NCI-H524 (cell line): ENCODE measurements at places on chromosomes 2 and 18.

DNA sequence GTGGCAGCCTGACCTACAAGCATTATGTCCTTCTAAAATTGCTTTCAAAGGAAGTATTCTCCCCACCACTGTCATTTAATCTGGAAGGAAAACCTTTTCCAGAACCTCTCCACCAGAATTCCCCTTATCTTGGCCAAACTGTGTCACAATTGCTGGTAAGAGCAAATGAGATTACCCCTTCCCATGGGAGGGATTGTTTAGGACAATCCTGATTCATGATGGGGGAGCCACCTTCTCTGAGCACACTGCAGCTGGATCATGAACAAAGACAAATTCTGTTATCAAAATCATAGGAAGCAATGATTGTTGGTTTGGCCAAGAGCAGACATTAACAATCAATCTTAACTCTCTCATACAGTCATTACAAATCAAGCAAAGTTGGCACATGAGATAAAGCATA lies 18.1 kb upstream of the ATOH8 start:
- no peak for DNase-seq

DNA sequence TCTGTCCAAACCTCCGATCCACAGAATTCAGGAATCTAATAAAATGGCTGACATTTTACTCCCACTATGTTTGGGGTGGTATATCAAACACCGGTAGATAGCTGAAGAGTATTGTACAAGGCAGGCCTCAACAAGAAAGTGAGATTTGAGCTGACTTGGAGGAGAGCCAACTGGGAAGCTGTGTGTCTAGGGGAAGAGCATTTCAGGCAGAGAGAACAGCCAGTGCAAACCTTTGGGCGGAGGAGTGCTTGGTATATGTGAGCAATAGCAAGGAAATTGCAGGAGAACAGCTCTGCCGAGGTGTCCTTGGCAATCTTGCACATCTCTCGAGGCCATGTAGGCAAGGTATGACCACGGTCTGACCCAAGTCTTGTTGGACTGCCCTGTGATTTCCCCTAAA lies 1.8 kb upstream of the MERTK start:
- DNase-seq = peak; percentile 15

DNA sequence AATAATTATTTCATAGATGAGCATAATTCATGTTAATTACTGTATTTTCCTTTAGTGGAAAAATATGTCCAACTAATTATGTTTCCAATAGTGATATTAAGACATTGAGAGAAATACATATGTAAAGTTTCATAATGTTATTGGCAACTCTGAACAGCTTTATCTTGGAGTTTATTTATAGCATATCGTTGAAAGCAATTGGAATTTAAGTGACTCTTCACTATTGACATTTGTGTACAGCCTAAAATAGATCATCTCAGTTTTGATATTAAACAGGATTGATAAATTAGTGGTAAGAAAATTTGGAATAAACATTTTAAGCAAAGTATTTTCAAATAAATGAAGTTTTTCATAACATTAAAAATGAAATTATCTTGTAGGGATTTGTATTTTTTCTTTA lies 79.7 kb downstream of the EML4 start:
- no peak for DNase-seq

DNA sequence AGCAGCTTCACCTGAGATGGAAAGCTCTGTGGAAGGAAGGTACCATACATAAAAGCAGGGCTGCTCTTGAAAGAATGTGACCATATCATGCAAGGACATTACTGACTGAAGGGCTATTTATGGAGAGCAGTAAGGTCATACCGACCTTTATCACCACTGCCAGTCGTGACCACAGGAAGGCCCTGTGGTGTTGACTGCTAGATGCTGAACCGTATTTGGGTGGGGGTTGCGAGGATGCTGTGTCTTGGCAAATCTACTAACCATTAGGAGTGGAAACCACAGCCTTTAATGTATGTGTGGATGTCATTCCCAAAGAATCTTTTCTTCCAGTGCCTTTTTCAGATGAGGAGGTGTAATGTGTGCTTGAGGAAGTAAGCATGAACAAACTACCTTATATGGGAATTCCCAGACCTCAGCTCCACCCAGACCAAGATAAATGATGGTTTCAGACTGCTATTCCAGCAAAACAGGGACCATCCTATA lies 60.8 kb downstream of the LIMS1 start:
- DNase-seq = no peak

GRCh38 chr2:101734505-101735165 lies 37.1 kb downstream of the MAP4K4 start:
- DNase-seq = no peak

- DNase-seq = no peak
These were observed 355.8 kb downstream of the ARL6IP6 start for GRCh38 chr2:153074207-153074606.

GRCh38 chr2:11642972-11643371 lies 27.0 kb downstream of the NTSR2 start:
- no peak for DNase-seq

DNA sequence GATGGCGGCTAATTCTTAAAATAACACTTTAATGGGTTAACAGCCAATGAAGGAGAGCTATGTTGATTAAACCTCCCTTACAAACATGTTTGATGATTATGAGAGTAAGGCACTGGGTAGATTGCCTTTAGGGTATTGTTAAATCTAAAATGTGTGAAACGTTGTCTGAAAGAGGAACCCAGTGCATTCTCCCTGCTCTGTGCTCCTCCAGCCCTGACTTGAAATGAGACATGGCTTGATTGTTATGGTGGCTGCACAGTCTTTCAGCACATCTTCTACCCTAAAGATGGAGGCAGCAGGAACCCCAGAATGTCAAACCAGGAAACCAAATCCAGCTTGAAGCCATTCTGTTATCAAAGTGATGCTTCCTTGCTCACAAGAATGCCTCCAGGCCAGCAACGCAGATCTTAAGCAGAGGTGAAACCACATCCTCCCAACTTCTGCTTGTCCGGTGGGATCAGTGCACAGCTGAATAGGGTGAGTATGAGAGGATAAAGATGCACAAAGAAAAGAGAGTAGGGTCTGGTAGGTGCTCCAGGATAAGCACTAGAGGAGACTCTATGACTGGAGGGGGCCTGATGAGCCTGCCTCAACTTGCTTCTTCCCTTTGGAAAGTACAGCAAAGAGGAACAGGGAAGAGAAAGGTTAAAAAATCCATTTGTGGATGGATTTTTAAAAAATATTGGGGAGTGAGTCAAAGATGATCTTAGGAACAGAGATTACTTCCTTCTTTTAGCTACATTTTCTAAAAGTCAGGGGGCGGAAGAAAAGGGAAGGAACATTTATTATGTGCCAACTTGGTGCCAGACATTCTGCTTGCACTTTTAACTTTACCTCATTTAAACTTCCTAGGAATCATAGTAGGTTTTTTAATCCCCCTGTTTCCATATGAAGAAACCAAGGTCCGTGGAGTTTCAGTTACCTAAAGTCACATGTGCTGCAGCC lies 523.0 kb downstream of the TXNL1 start:
- no peak for DNase-seq

DNA sequence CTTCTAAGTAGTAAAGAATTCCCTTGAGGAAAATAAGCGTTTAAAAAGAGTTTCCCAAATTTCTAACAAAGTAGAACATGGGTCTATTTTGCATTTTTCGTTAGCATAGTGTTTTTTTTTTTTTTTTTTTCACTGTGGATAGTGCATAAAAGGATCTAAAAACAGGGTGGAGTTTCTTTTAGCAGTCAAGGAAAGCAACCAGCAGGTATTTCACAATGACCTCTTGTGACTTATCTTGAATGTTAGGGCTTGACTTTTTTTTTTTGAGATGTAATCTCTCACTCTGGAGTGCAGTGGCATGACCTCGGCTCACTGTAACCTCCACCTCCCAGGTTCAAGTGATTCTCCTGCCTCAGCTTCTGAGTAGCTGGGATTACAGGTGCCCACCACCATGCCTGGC lies 14.9 kb upstream of the DGKD start:
- no peak for DNase-seq

DNA sequence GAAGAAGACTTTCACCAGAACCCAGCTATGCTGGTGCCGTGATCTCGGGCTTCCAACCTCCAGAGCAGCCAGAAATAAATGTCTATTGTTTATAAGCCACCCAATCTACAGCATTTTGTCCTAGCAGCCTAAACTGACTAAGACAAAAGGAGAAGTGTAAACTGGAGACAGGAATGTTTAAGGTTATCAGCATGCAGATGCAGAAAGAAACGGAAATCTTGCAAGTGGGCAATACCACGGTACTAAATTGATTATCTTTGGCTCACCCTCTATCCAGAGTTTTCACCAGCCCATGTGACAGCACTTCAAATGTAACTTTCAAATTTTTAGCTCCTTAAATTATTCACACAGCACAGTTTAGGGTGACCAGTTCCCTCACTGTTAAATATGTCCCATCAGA lies 5.7 kb upstream of the CAPN14 start:
- no peak for DNase-seq

- DNase-seq = no peak
These were observed 418.0 kb downstream of the THSD7B start for GRCh38 chr2:137183206-137183898.

GRCh38 chr2:26344581-26345282 lies 1.2 kb upstream of the SELENOI start:
- no peak for DNase-seq

DNA sequence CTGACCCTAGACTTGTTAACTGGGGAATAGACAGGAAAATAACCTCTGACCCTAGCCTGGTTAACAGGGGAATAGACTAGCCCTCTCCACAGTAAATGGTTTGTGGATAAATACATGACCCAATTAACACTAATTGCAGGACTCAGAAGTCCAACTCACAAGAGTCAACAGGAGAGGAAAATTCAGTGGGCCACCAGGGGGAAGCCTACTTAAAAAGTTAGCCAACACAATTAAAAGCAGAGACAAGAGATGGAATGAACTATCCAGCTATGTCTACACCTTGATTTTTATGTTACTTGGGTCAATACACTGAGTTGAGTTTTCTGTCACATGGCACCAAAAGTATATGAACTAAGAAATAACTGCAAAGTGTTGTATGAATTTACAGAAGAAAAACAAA lies 158.8 kb upstream of the SLC39A10 start:
- DNase-seq = no peak

DNA sequence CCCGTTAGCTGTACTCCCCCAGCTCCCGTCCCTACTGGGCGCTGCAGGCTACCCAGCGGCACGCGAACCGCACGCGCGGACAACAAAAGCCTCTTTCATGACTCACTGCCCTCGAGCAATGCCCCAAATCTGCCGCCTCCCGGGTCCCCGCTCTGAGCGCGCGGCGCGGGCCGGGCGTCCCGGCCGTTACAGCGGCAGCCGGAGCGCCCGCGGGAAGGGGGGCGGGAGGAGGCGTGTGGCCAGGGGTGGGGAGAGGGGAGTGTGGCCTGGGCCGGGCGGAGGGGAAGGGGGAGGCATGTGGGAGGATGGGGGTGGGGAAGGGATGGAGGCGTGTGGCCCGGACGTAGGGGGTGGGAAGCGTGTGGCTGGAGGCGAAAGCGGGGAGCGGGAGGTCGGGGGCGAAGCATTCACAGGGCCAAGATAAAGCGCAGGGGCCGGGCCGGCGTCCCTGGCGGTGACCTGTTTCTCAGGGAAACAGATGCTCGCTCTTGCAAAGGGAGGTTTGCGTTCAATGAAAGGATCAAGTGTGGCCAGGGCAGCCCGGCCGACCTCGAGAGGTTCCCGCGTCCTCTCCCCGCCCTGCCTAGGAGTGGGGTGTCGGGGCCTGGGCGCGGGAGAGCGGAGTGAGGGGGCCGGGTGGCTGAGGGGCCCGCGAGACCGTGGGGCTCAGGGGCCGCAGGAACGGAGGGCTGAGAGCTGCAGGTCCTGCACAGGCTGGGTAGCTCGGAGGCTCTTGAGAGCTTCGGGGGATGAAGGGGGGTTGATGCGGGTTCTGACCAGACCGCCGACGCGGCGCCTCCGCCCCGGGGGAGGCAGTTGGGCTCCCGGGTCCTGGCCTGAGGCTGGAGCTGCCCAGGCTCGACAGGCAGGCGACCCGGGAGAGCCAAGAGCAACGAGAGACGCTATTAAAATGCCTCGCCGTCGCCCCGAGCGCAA lies 3.5 kb upstream of the NEUROD1 start:
- DNase-seq = no peak

- DNase-seq = no peak
These were observed 379.6 kb downstream of the HRH4 start for GRCh38 chr18:24840051-24840450.

DNA sequence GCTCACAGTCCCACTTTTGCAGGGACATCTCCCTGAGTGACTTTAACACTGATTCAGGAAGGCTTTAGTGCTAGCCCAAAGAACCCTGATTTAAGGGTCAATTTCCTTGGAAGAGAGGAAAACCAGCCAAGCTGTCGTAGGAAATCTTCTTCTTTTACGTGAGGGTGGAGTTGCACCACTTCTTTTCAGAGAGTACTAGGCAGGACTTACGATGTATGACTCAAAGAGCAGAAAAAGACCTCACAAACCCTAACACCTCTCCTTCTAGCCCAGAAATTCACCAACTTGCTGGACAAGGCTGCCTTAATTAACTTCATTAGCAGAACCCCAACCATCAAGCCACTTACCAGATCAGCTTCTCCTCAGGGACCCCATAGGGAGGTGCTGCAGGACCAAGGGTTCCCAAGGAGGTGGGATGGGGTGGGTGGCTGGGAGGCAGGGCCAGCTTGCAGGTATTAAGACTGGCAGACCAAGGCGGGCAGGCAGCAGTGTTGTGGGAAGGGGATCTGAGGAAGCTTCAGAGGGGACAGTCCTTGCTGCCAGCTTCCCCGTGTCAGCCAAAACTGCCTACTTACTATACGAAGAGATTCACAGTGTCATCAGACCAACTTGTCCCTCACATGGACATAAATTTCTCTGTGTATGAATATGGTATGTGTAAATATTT lies 6.7 kb downstream of the SERPINB2 start:
- DNase-seq = no peak

- no peak for DNase-seq
These were observed 12.1 kb downstream of the RNF149 start for GRCh38 chr2:101296371-101296770.

- peak; percentile 83 for DNase-seq
These were observed 44.2 kb upstream of the DSC1 start for GRCh38 chr18:31206787-31207381.

DNA sequence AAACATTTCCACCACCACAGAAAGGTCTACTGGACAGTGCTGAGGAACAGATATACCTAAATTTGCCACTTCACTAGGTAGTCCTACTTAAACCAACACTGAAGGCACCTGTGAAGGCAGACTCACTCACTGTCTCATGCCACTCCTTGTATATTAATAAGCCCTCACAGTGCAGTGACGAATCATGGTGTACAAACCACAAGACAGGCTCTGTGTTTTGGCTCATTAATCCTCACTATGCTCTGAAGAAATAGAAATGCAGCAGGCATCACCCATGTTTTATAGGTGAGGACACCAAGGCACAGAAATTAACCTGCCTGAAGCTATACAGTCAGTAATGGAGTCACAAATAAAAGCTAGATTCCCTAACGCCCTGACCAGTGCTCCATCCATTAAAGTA lies 44.3 kb downstream of the BARD1 start:
- no peak for DNase-seq

GRCh38 chr2:28444956-28445355 lies 50.9 kb upstream of the PLB1 start:
- DNase-seq = no peak

DNA sequence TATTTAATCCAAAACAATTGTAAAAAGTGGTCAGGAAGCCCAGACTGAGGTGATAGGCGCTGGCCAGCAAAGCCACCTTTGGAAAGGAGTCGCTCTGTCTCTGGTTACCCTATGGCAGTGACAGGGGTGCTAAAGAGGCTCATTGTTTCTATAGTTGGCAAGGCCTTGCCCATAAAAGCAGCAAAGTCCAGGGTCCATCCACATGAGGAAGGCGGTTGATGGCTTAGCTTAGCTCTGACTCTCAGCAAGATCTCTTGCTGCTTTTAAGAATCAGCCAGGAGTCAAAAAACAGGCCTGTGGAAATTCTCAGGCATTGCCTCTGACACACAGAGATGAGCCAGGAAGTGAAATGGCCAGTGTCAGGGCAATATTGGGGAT lies 57.8 kb upstream of the CYP26B1 start:
- no peak for DNase-seq
